ENCODE measurements at places on chromosomes 6 and 20.

- DNase-seq, result no peak
Measured at GRCh38 chr6:139569566-139569965, 195.1 kb upstream of the CITED2 start.

DNA sequence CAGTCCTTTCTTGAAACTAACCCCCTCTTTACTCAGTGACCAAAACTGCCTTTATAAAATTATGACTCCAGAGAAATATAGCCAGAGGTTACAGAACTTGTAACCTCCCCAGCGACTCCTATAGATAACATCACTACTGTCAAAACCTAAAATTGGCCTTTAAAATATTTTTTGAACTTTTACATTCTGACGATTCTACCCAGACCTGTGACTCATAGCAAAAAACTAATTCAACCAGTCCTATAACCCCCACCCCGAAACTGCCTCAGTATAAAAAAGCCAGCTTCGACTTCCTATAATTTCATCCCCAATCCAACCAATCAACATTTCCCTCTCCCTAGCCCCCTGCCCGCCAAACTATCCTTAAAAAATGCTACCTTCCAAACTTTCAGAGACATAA is 13.9 kb downstream of the JPH2 start:
- DNase-seq, result no peak

DNA sequence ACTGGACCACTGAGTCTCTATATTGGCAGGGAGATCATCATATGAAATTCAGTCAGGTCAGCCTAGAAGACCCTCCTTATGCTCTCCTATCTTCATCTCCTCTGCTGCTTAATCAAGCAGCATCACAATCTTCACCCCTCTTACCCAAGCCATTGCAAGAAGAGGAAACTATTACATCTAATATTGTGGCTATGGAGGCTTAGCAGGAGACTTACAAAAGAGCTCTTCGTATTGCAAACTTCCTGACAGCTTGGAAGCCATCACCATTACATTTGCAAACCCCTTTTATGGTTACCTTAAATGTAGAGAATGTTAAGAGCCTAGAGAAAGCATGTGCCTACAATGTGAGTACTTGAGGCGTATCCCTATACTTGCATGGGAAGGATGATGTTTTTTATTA is 87.2 kb upstream of the STXBP5 start:
- DNase-seq, result no peak

GRCh38 chr20:2820084-2820895 is 4.1 kb downstream of the TMEM239 start:
- no peak for DNase-seq

DNA sequence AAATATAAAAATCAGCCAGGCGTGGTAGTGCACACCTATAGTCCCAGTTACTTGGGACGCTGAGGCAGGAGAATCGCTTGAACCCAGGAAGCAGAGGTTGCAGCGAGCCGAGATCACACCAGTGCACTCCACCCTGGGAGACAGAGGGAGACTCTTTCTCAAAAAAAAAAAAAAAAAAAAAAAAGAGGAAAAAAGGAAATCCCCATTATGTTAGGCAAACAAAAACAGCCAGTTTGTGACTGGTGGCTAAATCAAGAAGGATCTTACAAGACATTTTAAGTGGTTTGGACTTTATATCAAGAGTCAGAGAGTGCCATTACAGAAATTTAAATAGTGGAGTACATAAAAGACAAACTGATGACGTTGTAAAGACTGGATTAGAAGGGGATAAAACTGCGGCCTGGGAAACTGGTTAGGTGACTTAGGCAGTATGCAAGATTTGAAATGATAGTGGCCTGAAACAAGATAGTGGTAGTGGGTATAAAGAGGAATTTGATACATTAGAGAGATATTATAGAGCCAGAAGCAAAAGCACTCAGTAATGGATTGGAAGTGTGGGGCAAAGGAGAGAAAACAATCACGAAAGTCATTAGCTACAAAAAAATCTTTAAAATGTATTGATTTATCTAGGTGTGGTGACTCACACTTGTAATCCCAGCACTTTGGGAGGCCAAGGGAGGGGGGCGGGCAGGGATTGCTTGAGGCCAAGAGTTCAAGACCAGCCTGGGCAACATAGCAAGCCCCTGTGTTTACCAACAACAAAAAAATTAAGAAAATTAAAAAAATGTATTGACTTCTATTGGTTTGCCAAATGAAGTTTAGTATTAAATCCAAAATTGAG is 1.7 kb upstream of the MYO6 start:
- no peak for DNase-seq

GRCh38 chr6:144214622-144215401 is 64.5 kb downstream of the STX11 start:
- no peak for DNase-seq

DNA sequence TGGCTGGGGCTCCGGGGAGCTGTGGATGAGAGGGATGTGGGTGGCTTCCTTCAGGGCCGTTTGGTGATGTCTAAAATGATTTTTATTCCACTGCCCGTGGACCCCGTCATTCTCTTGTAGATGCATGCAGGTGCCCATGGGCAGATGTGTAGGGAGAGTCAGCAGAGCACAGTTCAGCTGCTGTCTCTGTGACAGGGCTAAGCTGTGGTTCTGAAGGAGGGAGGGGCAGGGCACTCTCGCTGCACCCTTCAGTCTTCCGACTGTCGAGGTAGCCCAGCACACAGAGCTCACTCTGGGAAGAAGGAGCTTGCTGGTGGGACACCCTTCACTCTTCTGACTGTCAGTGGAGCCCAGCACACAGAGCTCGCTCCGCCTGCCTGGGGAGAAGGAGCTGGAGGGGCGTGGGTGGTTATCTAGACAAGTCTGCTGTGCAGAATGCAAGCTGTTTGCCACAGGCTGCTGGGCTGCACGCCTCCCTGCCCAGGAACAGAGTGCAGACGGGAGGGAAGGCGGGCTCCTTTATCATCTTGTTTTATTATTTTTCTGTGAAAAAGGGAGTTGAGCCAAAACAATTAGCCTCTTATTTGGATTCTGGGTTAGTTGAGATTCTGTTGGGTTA is 28.4 kb upstream of the ADRM1 start:
- DNase-seq, result no peak

- no peak for DNase-seq
Measured at GRCh38 chr20:63178446-63178820, 37.5 kb downstream of the YTHDF1 start.

DNA sequence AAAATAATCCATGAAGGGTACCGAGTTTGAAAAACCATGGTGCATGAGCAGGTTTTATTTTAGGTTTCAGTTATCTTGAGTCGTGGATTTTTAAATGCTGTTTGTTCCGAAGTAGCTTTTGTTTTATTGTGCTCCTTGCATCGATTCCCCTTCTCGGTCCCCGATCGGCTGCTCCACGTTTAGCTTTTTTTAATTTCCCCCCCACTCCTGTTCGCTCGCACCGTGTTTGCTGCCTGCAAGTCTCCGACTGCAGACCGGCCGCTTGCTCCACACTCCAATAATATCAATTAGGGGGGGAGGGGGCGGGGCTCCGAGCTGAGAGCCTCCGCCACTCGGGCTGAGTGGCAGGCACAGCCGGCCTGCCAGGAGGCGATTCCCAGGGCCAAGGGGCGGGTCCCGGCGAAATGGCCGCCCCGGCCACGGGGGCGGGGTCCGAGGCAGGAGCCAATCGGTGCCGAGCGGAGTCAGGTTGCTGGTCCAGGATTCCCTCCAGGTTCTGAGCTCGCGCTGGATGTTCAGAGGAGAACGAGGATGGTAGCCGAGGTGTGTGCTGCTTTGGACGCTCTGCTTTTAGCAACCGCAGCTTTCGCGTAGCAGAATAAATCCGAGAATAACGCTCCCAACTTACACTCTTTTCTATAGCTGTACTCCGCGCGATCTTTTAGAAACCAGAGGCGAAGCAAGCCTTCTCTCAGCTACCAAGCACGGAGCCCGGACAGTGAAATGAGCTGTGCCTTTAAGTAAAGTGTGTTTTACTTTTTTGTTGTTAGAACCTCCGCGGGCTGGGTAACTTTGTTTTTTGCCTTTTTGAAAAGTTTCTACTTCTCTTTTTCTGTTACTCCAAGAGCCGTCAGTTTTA is at the start of gene EPHA7:
Gene EPHA7 (minus strand): TSS at position 256 of the 859 bp plus-strand sequence. CDS start 218 bp downstream, at position 38.
- no peak for DNase-seq
